ENCODE measurements at places on chromosomes 16 and 17. TPM values are rescaled to one million over a fixed set of nuclear protein-coding genes. Genes with fewer than 3 reads are reported as not detected.

KRTAP4-9 gene
- total RNA-seq: not detected

TAT gene
- not detected for total RNA-seq

DNA sequence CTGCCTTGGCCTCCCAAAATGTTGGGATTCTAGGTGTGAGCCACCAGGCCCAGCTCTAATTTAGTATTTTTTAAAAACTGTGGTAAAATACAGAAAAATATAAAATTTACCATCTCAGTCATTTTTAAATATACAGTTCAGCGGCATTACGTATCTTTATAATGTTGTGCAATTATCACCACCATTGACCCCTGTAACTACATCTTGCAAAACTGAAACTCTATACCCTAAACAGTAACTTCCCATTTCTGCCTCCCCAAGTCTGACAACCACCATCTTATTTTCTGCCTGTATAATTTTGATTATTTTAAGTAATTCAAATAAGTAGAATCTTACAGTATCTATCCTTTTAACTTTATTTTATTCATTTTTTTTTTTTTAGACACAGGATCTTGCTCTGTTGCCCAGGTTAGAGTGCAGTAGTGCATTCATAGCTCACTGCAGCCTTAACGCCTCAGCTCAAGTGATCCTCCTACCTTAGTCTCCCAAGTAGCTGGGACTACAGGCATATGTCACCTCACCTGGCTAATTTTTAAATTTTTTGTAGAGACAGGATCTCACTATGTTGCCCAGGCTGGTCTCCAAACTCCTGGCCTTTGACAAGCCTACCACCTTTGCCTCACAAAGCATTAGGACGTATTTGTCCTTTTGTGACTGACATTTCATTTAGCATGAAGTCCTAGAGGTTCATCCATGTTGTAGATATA is 10.9 kb upstream of the GGA2 start:
- no peaks in the 10 kb centered on the region for H3K27me3 ChIP-seq
- H3K4me1 ChIP-seq: peaks cover 11% of the 10 kb centered on the region
- H3K36me3 ChIP-seq: peaks cover 38% of the 10 kb centered on the region
- no peak for DNase-seq
- no peak overlapping the region for H3K4me3 ChIP-seq

DNA sequence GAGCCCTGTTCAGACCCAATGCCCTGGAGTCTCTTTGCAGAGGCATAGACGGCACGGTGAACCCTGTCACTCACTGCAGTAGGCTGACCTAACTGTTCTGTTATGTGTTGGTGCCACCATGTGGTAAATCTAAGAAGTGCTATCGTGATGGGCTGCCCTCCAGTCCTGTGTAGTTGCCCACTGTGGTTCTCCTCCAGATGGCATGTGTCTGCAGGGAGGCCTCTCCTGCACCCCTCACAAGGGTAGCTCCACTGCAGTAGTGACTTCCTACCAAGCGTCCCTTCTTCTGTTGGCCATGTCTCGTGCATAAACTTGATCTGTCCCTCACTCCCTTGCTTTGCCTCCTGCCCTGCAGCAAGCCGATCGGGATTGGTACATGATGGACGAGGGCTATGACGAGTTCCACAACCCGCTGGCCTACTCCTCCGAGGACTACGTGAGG is 5.8 kb downstream of the DHX38 start:
- H3K4me3 ChIP-seq: no peak overlapping the region
- no peak overlapping the region for H3K27ac ChIP-seq
- H3K27me3 ChIP-seq: no peaks in the 10 kb centered on the region
- peaks cover 70% of the 10 kb centered on the region for H3K36me3 ChIP-seq

DNA sequence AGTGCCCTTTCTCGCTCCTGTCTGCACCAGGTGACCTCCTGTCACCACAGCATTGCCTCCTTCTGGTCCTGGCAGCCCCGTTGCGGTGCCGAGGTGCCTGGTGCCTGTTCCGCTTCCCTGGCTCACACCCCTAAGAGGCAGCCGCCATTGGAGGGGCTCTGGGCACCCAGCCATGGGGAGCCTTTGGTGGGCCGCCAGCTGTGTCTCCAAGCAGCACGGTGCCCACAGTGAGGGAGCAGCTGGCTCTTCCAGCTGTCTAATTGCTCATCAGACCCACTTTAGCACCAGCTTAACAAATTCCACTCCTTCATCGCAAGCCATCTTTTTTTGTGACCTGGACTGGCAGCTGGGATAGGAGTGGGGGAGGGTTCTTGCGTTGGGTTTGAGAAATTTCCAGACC is 276.1 kb downstream of the SNX29 start:
- no peak overlapping the region for H3K4me3 ChIP-seq
- no peak overlapping the region for H3K27ac ChIP-seq
- H3K27me3 ChIP-seq: no peaks in the 10 kb centered on the region
- H3K4me1 ChIP-seq: no peaks in the 10 kb centered on the region
- no peaks in the 10 kb centered on the region for H3K36me3 ChIP-seq

- H3K4me1 ChIP-seq: no peaks in the 10 kb centered on the region
- no peak overlapping the region for H3K27ac ChIP-seq
- no peaks in the 10 kb centered on the region for H3K36me3 ChIP-seq
- H3K27me3 ChIP-seq: peaks cover 26% of the 10 kb centered on the region
- H3K4me3 ChIP-seq: no peak overlapping the region
Measured at GRCh38 chr16:2791174-2791573, 3.8 kb upstream of the PRSS33 start.

- H3K27ac ChIP-seq: no peak overlapping the region
- no peak for DNase-seq
- no peak overlapping the region for H3K4me3 ChIP-seq
- H3K36me3 ChIP-seq: peaks cover 9% of the 10 kb centered on the region
- no peaks in the 10 kb centered on the region for H3K4me1 ChIP-seq
- no peaks in the 10 kb centered on the region for H3K27me3 ChIP-seq
Measured at GRCh38 chr17:17874478-17874877, 37.7 kb upstream of the SREBF1 start.

DNA sequence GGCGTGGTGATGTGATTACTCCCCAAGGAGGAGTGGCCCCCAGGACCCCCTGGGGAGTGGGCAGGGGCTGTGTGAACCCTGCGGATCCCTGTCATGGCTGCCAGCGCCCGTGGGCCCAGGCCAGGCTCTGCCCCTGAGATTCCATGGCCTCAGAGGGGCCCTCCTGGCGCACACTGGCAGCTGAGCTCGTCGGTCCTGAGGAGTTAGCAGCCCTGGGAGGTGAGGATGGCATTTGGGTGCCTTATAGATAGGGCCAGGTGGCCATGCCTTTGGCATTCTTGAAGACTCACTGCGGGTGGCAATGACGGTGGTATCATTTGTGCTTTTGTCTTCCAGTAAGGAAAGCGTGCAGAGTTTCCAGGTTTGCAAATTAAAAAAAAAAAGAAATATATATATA is 146.8 kb upstream of the GSE1 start:
- H3K4me1 ChIP-seq: no peaks in the 10 kb centered on the region
- no peak overlapping the region for H3K27ac ChIP-seq
- no peaks in the 10 kb centered on the region for H3K36me3 ChIP-seq
- DNase-seq: no peak
- peaks cover 19% of the 10 kb centered on the region for H3K27me3 ChIP-seq
- no peak overlapping the region for H3K4me3 ChIP-seq

DNA sequence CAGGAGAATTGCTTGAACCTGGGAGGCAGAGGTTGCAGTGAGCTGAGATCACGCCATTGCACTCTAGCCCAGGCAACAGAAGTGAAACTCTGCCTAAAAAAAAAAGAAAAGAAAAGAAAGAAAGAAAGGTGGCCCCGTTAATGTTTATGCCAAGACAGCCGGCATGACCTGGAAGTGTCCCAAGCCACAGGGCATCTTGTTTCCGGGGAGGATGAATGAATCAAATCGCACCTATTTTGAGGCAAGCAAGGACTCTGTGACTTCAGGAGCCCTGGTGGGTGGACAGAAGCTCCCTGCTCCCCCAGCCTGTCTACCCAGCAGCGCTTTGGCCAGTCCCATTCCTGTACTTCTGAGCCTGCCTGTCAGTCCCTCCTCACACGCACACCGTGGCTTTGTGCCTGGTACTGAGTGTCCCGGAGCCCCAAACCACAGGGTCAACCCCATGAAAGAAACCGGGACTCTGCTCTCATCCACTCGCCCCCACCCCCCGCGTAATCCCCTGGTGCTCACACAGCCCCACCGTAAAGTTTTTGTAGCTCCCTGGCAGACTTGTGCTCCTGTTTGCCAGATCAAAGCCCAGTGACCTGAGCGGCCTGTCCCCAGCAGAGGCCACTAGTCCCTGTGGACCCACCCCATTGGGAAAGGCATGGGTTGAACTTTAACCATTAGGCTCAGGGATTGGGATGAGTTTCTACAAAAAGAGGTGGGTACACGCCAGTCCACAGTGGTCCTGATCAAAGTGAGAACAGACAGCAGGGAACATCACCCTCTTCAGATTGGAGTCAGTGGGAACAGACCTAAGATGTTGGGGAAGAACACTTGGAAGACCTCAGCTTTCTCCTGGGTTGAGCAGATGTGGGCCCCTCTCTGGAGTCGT is 19.3 kb downstream of the CD2BP2 start:
- peaks cover 16% of the 10 kb centered on the region for H3K4me1 ChIP-seq
- H3K36me3 ChIP-seq: no peaks in the 10 kb centered on the region
- no peaks in the 10 kb centered on the region for H3K27me3 ChIP-seq
- peak overlapping the region; percentile 86 for H3K4me3 ChIP-seq
